ENCODE measurements at places on chromosomes 7 and 10.

DNA sequence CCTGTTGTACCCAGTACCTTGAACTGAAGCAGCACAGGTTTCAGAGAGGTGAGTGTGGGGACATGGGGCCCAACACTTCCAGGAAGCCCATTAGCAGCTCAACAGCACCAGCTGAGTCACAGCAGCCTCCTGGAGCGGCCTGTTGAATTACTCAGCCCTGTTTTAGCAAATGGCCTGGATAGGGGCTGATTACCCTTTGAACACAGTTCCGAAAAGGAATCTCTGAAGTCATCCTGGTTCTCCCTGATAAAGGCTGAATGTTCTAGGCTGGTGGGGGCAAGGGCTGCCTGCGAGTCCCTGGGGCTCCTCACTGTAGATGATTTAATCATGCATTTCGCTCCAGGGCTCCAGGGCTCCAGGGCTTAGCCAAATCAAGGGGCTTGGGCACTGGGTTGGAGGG lies 287.5 kb downstream of the GRID1 start:
- no peak for DNase-seq

DNA sequence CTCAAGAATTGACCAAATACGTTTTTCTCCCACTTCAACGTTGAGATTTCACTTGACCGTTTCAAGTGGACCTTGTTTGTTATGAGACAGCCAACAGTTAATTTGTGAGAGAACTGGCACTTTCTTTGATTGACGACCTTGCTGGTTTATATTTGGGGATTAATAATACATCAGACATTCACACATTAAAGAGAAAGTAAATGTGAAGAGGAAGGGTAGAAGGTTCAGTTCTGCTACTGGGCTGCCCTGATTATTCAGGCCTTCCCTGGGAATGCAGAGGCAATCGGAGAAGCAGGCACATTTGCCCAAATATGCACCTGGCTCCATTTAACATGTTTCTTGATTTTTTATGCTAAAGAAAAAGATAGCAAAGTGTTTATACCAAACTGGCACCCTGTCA lies 114.1 kb downstream of the POU6F2 start:
- no peak for DNase-seq

- no peak for DNase-seq
Measured at GRCh38 chr10:17562614-17563013, 54.6 kb downstream of the HACD1 start.

GRCh38 chr7:116315803-116316202 lies 105.5 kb downstream of the TES start:
- DNase-seq = no peak

GRCh38 chr7:100369105-100369504 lies 4.2 kb upstream of the PILRA start:
- no peak for DNase-seq

- DNase-seq = no peak
Measured at GRCh38 chr10:83301732-83302131, 837.6 kb upstream of the GHITM start.

GRCh38 chr10:62189131-62189530 lies 79.5 kb downstream of the RTKN2 start:
- no peak for DNase-seq

- DNase-seq = no peak
Measured at GRCh38 chr7:2523461-2523936, 3.9 kb downstream of the LFNG start.

DNA sequence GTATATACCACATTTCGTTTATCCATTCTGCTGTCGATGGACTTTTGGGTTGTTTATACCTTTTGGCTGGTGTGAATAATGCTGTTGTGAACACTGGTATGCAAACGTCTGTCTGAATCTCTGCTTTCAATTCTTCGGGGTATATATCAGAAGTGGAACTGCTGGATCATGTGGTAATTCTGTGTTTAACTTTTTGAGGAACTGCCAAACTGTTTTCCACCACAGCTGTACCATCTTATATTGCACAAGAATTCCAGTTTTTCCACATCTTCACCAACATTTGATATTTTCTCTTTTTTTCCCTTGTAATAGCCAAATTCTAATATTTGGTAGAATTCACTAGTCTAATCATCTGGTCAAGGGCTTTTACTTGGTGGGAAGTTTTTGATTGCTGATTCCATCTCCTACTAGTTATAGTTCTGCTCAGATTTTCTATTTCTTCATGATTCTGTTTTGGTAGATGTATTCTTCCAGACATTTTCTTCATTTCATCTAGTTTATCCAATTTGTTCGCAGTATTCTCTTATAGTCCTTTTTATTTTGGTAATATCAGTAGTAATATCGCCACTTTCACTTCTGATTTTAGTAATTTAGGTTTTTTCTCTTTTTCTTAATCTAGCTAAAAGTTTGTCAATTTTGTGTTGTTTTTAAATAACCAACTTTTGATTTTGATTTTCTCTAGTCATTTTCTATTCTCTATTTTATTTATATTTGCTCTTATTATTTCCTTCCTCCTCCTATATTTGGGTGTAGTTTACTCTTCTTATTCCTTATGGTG lies 271.2 kb downstream of the ZEB1 start:
- no peak for DNase-seq

DNA sequence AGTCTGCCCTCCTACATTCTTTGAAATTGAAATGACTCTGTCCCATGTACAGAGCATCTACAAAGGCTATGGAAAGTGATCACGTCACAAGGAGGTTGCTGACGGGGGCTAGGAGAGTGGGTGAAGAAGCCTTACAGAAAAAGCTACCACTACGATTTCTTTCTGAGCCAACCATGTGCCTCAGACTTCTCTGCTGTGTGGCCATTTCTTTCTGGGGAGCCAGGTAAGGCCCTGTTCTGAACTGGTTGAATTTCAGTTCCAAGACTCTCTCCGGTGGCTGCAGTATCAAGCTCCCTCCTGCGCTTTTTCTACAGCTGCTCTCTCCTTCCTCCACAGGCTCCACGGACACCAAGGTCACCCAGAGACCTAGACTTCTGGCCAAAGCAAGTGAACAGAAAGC lies 112.5 kb upstream of the PRSS1 start:
- DNase-seq = no peak

GRCh38 chr7:85924062-85924461 lies 719.6 kb upstream of the GRM3 start:
- DNase-seq = no peak

GRCh38 chr10:110502851-110503301 lies 5.2 kb downstream of the DUSP5 start:
- DNase-seq = peak; percentile 14

GRCh38 chr10:24731942-24732341 lies 8.3 kb upstream of the ARHGAP21 start:
- no peak for DNase-seq

GRCh38 chr10:60224066-60224705 lies 165.5 kb downstream of the ANK3 start:
- no peak for DNase-seq

DNA sequence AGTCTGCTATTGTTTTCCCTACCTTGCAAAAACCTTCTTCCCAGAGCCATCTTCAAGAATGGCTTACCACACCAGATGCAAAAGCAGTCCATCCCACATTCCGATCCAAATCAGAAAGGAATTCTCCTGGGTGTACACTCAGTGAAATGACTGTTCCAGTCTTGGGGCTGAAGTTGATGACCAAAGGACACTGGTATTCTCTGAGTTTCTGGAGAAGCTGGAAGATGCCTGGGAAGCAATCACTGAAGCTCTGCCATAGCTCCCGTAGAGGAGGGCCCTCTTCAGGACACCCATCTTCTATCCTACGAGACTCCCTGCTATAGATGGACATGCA lies 155.7 kb downstream of the LCOR start:
- DNase-seq = no peak

DNA sequence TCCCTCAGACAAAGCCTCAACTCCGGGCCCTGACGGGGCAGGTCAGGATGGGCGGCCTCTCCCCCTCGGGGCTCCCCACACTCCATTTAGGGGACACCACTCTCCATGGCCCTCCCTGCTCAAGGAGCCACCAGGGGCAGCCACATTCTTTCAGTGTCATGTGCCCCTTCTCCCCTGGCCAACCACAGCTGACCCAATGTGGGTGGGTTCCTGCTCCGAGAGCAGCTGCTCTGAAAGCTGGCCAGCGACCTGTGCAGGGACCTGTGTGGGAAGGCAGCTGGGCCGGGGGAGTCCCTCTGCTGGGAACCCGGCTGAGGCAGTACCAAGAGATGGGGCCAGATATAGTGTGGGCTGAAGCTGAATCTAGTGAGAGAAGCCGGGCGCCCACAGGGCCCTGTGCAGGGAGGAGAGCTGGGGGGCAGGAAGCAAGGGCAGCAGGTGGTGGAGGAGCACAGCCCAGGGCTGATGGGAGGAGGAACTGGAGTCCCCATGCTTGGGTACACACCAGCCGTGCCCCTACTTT lies 40.6 kb upstream of the NPFFR1 start:
- no peak for DNase-seq

DNA sequence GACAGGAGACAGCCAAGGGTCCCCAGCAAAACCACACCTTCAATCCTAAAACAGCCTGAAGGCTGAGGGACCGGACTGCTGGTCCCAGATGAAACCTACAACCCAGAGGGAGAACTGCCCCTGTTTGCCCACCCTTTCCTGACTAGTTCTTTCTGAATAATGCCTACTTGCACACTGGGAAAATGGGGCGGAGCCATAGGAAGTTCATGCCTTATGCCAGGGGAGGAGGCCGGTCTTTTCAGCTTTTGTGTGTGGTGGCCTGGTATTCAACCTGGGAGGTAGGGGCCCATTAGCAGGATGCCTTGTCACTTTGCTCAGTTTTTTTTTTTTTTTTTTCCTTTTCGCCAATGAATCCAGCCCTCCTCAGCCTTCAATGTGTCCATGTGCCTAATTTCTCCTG lies 20.7 kb downstream of the TOMM7 start:
- DNase-seq = no peak

- no peak for DNase-seq
Measured at GRCh38 chr7:139852482-139852845, 23.4 kb downstream of the TBXAS1 start.

DNA sequence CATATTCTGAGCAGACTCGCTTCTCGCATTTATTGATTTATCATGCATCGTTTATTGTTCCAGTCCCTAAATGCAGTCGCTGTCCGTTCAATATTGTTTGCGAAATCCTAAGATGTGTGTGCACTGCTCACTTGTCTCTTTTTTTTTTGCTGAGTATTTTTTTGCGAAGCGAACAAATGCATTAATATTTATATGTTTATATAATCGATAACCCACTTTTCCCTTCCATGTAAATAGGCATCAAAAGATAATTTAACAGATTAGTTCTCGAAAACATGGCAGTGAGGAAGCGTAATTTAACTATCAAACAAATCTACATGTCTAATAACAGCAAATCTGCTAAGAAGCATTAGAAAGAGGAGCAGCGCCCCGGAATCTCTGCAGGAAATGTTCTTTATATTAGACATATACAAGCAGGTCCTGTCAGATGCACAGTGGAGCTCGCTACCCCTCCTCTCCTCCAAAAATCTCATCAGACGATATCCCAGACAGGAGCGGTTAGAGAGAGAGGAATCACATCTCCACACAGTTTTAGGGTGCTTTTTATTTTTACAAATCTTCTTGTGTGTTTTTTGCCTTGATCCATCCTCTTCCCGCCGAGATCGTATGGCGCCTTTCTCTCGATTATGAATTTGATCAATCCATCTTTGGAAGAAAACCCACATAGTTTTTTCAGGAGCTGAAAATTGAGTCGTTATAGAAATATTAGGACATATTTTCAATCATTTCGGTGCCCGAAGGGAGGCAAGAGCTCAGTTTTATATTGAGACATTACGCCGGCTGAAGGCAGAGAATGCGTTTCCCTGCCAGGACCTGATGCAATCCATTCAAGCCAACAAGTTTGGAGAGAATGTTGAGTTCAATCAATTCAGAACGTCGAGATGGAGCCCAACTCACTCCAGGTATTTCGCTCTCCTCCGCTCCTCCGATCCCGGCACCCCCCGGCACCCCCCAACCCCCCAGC lies at the start of gene ARID5B:
ARID5B (plus strand) TSS at position 871 of the 964 bp plus-strand sequence; CDS start at position 882, 11 bp downstream.
- DNase-seq = no peak

DNA sequence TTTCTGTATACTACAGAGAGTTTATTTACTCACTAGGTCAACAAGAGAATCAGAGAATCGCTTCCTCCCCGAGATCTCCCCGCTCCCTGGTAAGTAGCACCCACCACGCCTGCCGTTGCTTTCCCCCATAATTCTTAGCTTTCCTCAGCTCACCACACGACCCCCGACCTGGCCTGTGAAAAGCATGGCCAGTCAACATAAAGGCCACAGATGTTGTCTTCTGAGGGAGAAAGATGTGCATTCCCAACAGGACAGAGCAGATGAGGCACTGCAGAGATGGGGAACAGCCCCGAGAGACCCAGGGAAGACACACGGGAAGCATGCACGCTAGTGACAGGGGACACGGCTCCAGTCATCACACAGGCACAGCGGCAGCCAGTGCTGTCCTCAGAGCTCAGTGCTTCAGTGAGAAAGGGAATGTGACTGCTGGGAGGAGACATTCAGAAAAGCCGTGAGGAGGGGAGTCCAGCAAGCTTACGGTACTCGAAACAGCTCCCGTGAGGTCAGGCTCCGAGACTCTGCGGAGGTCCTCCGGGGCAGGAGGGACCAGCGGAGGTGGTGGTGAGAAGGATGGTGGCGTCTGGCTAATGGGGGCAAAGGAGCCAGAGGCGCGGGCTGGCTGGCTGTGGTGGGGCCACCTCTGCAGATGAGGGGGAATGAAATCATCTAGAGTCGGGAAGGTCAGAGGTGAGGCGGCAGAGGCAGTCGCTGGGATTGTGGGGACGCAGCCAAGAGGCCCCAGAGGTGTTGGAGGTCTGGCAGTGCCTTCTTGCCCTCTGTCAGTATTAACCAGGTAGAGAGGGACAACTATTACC lies 123.4 kb upstream of the PDLIM1 start:
- no peak for DNase-seq

DNA sequence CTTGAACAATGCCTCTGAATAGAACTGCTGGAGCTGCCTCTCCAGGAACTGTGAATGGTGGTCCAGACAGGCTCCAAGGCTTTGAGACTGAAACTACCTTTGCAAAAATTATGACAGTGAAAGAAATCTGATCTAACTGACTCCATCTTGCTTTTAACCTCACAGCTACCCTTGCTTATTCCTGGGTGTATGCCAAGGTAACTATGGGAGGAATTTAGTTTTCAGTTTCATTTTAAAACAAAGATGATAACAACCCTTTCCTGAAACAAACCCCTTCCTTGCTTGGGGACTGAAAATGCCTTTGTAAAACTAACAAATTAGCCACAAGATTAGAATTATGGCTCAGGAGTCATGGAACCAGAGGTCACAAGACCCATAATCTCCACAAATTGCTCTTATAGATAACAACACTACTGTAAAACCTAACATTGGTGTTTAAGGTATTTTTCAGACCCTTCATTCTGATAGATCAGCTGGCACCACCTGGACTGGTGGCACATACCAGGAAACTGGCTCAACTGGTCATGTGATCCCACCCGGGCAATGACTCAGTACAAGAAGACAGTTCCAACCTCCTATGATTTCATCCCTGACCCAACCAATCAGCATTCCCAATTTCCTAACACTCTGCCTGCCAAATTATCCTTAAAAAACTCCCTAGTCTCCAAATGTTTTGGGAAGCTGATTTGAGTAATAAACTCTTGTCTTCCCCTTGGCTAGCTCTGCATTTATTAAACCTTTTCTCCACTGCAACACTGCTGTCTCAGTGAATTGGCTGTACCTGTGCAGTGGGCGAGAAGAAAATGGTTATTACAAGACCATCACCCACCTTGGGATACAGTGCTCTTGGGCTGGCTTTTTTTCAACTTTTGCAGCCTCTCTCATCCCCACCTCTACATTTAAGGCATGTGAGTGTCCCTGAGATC lies 608.1 kb downstream of the TYW1 start:
- no peak for DNase-seq

- no peak for DNase-seq
Measured at GRCh38 chr10:108360187-108360586, 1195.7 kb upstream of the SORCS1 start.

GRCh38 chr7:75944507-75944906 lies 29.6 kb downstream of the POR start:
- no peak for DNase-seq

- no peak for DNase-seq
Measured at GRCh38 chr7:107836237-107837144, 33.5 kb upstream of the SLC26A3 start.

Data from activated T-cell treated with anti-CD3 and anti-CD28 coated beads for 24 hours (primary cell).